Aorta (tissue), 5 donors: ENCODE measurements at places on chromosomes 5 and 9. TPM values are rescaled to one million over a fixed set of nuclear protein-coding genes. Genes with fewer than 3 reads are reported as not detected.
A peak's percentile ranks its signal among the peaks of the same experiment; 100 is the strongest.

SHOC1 gene
- total RNA-seq, result not detected

STOM gene
- 375 TPM for total RNA-seq

DNA sequence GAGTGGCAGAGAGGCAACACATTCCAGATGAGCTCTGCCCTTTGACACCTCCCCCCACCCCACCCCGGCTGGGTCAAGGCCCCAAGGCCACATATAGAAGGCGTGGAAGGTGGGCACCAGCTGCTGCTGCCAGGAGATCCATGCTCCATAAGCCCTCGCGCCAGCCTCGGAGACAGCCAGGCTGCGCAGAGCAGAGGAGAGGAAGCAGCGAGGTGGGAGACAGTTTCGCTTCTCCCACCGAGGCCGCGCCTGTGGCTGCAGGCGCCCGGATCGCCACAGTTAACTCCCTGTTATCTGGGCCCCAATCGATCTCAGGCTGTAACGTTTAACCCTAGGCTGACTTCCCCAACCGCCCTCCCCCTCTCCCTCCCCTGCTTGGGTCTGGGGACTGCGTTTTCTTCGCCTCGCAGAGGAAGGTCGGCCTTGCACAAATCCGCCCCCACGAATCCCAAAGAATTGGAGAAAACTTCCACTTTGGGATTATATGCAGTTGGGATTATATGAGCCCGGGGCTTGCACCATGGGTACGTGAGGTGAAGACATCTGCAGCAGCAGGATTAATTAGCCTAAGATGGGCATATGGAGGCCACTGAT lies 1.1 kb upstream of the CXXC5 start:
- peak; percentile 76 for DNase-seq

SPINK1 gene
- 13.7 TPM for total RNA-seq

SLC23A1 gene
- total RNA-seq, result not detected

- no peak for DNase-seq
Observed at GRCh38 chr5:179495906-179496455, 54.4 kb upstream of the RUFY1 start.

GRCh38 chr5:180180846-180181245 lies 28.2 kb downstream of the RASGEF1C start:
- no peak for DNase-seq

DNA sequence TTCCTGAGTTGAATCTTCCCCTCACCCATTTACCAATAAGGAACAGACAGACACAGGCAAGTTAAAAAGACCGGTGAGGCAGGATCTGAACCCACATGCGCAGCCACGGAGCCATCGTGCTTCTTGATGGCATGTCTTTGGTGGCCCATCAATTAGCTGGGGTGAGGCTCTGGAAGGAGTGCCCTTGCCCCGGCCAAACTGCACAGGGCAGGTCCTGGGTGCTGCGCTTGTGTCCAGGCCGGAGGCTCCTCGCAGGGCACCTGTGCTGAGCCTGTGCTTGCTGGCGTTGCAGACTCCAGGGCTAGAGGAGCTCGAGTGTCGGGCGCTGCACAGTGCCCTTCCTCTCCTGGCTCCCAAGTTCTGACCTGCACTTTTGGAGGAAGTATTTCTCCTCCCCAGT lies 66.4 kb downstream of the PSMB7 start:
- DNase-seq, result peak; percentile 70

DNA sequence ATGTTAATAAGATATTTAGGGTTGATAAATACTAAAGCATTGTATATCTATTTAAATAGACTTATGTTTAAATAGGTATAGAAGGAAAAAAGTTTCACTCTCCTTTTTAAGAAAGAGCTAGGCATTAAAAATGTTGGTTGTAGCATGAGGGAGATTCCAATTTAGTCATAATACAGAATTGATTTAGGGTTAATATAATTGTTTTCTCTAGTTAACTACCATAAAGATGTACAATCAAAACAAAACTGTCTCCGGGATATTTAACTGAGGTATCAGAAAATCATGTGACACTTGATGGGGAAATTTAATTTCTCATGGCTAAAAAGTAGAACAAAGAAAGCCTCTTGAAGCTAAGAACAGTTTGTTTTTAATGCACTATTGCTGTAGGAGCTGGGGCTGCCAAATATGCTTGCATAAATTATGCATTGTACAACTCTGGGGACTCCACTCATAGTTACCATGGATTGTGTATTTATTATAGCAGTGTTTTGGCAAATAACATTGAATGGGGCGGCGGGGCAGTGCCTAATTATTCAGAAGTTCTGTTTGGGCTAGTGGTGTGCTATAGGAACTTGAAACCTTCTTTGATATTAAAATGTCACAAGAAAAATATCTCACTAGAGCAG lies 44.2 kb downstream of the SMC2 start:
- no peak for DNase-seq

LOX gene
- total RNA-seq, result 125 TPM

NDUFS6 gene
- total RNA-seq, result 24.2 TPM

DNA sequence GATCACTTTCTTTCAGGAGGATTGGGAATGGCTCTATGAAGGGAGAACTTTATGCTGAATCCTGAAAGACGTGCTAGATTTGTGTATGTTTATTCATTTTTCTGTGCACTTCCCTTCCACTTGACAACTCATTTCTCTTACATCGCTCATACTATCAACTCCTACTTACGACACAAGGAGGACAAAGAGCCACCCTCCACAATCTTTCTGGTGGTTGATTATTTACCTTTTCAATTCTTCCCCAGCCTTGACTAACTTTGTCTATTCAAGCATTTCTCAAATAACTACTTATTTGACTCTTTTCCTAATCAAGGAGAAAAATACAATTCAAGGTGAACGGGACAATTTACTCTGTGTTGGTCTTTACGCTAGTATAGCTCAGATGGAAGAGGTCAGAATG lies 622.1 kb downstream of the TLR4 start:
- no peak for DNase-seq

EQTN gene
- 0.78 TPM for total RNA-seq

DNA sequence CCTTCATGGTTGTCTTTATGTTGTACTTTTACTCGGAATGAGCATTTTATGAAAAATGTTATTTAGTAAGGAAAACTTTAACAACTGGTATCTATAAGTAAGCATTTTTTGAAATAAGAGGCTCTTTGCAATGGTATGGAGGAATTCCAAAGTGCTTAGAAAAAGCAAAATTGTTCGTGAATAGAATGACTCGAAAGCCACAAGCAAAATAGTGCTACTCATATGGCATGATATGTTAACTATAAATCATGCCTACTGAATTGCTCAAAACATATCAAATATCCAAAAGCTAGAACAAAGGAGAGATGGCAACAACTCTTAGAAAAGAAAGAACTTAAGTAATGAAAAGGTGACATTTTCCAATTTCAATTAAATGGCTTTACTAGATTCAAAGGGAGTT lies 216.3 kb downstream of the KIAA0825 start:
- DNase-seq, result no peak

GRCh38 chr5:133198511-133198910 lies 146.7 kb downstream of the HSPA4 start:
- DNase-seq, result no peak

- DNase-seq, result peak; percentile 71
Observed at GRCh38 chr9:95197692-95198271, 119.7 kb downstream of the FANCC start.

GRCh38 chr5:139562847-139563246 lies 1.7 kb downstream of the UBE2D2 start:
- no peak for DNase-seq

- DNase-seq, result no peak
Observed at GRCh38 chr9:134732392-134733110, 90.9 kb downstream of the COL5A1 start.

GRCh38 chr5:180323160-180323559 lies 30.0 kb downstream of the GFPT2 start:
- no peak for DNase-seq

DNA sequence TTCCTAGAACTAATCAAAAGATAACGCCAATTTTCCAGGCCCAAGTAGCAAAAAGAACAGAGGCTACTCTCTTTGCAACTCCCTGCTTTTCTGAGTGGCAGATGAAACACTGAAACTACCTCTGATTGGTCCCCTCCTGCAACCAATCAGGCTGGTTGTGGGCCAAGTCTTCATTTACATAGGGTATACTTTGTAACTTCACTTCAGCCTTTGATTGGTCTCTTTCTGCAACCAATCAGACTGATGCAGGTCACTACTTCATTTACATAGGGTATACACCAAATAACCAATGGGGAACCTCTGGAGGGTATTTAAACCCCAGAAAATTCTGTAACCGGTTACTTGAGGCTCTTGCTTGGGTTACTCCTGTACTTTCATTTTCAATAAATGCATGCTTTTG lies 289.6 kb downstream of the MED10 start:
- DNase-seq, result no peak

DNA sequence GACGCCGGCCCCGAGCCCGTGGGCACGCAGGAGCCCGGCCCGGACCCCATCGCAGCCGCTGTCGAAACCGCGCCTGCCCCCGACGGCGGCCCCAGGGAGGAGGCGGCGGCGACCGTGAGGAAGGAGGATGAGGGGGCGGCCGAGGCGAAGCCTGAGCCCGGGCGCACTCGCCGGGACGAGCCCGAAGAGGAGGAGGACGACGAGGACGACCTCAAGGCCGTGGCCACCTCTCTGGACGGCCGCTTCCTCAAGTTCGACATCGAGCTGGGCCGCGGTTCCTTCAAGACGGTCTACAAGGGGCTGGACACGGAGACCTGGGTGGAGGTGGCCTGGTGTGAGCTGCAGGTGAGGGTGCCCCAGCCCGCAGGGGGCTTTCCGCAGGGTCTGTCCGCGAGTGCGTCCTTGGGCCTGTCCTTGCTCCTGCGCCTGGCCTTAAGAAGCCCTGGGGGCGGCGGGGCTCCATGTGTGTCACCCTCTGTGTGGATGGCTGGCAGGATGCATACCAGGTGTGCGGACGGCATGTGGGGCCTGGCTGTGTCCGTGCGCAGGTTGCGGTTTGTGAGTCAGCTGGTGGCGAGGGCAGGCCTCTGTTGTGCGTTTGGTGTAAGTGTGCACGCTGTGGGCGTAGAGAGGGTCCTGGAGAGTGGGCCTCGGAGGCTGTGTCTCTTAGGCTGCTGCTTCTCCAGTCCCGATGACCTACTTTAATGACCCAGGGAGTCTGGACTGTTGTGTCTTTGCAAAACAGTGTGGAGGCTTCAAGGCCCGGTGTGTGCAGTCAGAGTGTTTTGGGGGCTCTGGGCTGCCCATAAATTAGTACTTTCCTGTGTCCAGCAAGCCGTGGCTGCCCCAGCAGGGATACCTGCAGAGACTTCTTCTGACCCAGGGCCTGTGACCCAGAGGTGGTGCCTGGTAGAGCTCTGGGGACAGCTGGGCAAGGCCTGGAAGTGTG lies 1.6 kb downstream of the WNK2 start:
- DNase-seq, result no peak

GRCh38 chr5:109486200-109486804 lies 76.5 kb upstream of the PJA2 start:
- peak; percentile 50 for DNase-seq

FIBCD1 gene
- not detected for total RNA-seq

DNA sequence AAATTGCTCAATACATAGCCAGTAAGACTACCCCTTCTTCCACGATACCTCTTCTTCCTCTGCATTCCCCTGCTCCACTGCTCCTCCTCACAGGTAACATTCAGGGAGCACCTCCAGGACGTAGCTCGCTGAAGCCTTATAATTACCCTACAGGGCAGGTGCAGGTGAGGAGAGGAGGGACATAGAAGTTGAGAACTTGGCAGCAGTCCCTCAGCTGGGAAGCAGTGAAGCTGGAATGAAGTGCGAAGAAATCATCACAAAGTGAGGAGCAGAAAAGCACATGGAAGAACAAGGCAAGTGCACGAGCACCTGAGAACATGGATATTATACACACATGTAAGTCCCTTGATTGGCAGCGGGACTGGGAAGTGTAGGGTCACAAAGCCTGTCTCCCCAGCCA lies 118.2 kb downstream of the HSD17B3 start:
- no peak for DNase-seq

- DNase-seq, result no peak
Observed at GRCh38 chr5:2755681-2756171, 4.2 kb upstream of the IRX2 start.

TLX3 gene
- total RNA-seq, result not detected
